Fibroblast of villous mesenchyme (primary cell): ENCODE measurements at places on chromosomes 4 and X. TPM values are rescaled to one million over a fixed set of nuclear protein-coding genes. Genes with fewer than 3 reads are reported as not detected.

DNA sequence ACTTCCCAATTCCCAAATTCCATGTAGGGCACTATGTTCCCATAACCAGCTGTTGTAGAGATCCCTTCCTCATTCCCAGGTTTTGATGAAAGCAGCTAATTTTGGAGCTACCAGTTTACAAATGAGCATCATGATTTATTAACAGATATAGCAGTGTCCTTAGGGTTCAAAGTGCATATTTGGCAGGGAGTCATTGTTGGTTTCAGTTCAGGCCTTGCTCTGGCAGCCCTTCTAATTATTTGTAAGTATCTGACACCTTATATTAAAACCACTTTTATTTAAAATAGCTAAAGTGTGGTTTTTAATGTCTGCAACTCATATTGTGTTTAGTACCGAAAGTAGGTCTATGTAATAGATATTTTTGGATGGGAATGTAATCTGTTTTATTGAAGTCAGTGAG lies 518.5 kb downstream of the TLL1 start:
- no peak for DNase-seq

- no peak for DNase-seq
Measured at GRCh38 chr4:153000076-153000420, 63.9 kb downstream of the FHDC1 start.

- DNase-seq, result no peak
Measured at GRCh38 chrX:57822398-57822797, 87.9 kb downstream of the ZXDA start.

GRCh38 chr4:19844446-19844845 lies 407.3 kb upstream of the SLIT2 start:
- DNase-seq, result no peak

GRCh38 chr4:7956270-7956808 lies 16.7 kb upstream of the AFAP1 start:
- DNase-seq, result peak; percentile 59

DNA sequence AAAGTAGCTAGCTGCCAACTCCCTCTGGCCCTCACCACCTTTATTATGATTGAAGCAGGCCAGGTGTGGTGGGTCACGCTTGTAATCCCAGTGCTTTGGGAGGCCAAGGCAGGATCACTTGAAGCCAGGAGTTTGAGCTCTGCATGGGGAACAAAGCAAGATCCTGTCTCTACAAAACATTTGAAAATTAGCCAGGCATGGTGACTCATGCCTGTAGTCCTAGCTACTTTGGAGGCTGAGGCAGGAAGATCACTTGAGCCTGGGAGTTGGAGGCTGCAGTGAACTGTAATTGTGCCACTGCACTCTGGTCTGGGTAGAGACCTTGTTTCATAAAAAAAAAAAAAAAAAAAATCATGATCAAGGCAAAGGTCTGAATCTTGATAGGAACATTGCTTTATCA lies 467.0 kb upstream of the DIPK2B start:
- no peak for DNase-seq

GRCh38 chr4:188704288-188704687 lies 565.0 kb downstream of the TRIML1 start:
- no peak for DNase-seq

CT45A1 gene
- not detected in 2 replicates for total RNA-seq

VSIG1 gene
- not detected in 2 replicates for total RNA-seq

- DNase-seq, result no peak
Measured at GRCh38 chr4:142975618-142976017, 129.5 kb upstream of the INPP4B start.

DNA sequence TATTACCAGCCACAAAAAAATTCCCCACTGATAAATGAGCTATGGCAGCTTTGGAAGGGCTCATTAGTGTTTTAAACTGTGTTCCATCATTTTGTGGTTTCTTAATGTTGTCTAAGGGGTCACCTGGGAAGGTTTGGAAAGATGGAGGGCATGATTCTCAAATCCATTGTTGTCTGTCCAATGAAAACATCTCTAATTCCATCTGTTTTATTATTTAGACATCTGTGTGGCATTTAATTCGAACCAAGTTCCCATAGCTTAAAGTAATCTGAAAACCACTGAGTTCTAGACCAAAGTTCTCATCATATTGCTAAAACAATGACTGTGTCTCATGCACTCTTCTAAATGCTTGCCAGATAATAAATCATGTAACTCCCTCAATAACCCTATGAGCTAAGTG lies 103.8 kb upstream of the PPP3CA start:
- no peak for DNase-seq

CHRDL1 gene
- under 0.01 TPM in 2 replicates for total RNA-seq
